Stomach (tissue), 19 donors: ENCODE measurements at places on chromosomes 4 and X. TPM values are rescaled to one million over a fixed set of nuclear protein-coding genes. Genes with fewer than 3 reads are reported as not detected.

The TDO2 gene
- 5.0 TPM for total RNA-seq

The DIPK2B gene
- 9.7 TPM for total RNA-seq

The VCX3A gene
- not detected for total RNA-seq

The ZCCHC18 gene
- total RNA-seq, result not detected

DNA sequence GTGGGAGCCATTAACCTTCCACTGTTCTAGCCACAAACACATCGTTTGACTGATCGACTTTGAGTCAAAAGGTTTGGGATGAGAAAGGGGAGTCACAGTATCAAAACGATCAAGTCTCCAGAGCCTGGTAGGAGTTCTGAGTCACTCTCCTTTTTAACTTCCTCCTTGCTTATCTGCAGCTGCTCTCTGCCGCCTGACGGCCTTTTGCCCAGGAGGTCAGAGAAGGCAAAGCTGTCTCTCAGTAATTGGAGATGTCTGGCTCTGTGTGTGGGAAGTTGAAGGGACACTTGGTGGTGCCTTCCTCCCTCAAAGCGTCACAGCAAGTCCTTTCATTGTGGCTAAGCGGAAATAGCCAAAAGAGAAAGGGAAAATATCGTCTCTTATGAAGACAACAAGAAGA, 63.1 kb downstream of the ANOS1 start:
- H3K27me3 ChIP-seq, result no peaks in the 10 kb centered on the region
- DNase-seq, result no peak

- H3K27me3 ChIP-seq, result no peaks in the 10 kb centered on the region
- no peak overlapping the region for H3K4me3 ChIP-seq
- no peaks in the 10 kb centered on the region for H3K4me1 ChIP-seq
- no peaks in the 10 kb centered on the region for H3K36me3 ChIP-seq
- H3K27ac ChIP-seq, result no peak overlapping the region
- DNase-seq, result no peak
These were observed 39.7 kb upstream of the BMP3 start for GRCh38 chr4:80990851-80991250.

GRCh38 chr4:86156531-86156930, 203.3 kb downstream of the MAPK10 start:
- no peak overlapping the region for H3K27ac ChIP-seq
- no peaks in the 10 kb centered on the region for H3K27me3 ChIP-seq
- H3K4me3 ChIP-seq, result no peak overlapping the region
- H3K4me1 ChIP-seq, result no peaks in the 10 kb centered on the region

GRCh38 chr4:18441203-18441590, 419.6 kb upstream of the LCORL start:
- no peaks in the 10 kb centered on the region for H3K36me3 ChIP-seq
- DNase-seq, result no peak
- no peaks in the 10 kb centered on the region for H3K4me1 ChIP-seq
- no peak overlapping the region for H3K27ac ChIP-seq
- H3K4me3 ChIP-seq, result no peak overlapping the region

GRCh38 chrX:123481913-123482851, 250.7 kb downstream of the THOC2 start:
- H3K36me3 ChIP-seq, result no peaks in the 10 kb centered on the region
- no peak overlapping the region for H3K27ac ChIP-seq
- H3K27me3 ChIP-seq, result no peaks in the 10 kb centered on the region
- no peak for DNase-seq
